Activated naive CD8-positive, alpha-beta T cell treated with anti-CD3 and anti-CD28 coated beads for 36 hours (primary cell): ENCODE measurements at places on chromosomes 16 and 17.

DNA sequence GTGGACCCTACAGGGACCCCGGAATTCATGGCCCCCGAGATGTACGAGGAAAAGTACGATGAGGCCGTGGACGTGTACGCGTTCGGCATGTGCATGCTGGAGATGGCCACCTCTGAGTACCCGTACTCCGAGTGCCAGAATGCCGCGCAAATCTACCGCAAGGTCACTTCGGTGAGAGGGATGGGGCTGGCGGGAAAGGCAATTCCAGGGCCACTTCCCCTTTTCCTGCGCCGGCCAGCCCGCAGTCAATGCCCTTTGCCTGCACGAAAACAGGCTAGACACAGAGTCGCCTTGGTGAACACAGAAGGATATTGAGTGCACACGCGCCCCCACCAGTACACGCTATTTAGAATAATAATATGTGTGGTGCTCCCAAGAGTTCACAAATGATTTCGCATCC is 4.0 kb downstream of the WNK4 start:
- no peak for DNase-seq

DNA sequence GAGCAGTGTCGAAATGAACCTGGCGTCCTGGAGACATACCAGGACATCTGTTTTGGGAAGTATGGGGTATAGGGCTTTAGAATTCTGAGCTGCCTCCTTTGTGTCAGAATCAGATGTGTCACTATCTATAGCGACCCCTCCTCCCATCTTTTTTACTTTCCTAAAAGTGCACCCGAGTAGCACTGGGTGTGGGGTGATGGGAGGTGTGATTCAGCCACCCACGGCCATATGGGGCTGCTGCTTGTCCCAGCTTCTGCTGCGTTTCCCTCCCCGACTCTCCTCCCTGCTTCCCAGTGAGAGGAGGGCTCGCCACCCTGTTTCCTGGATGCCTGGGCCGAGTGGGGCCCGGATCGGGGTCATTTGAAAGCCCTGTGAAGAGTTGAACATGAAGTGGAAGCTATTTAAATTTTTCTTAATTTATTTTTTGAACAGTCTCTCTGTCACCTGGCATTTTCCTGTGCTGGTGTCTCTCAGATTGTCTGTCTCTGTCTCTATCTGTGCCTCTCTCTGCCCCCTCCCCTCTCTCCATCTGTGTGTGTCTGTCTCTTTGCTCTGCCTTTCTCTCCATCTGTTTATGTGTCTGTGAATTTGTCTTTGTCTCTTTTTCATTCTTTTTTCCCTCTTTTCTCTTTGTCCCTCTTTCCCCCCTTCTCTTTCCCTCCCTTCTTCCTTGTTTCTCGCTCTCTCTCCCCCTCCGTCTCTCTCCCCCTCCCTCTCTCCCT is 638.8 kb upstream of the EEF2KMT start:
- DNase-seq, result no peak

DNA sequence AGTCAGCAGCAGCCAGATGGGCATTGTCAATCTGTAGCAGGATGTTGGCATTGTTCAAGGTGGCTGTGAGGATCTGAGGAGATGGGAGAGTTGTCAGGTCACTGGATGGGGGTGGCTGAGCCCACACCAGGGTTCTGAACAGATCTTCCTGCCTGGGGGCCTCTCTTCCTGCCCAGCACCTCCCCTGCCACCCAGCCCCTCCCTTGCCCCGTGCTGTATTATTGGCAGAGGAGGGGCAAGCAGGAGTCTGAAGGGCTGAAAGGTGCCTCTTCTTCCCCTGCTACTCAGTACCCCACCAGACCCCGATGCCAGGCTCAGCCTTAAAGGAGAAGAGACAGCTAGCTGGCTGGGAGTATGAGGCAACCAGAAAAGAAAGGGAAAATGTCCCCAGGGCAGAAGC is 93.0 kb downstream of the GOSR1 start:
- DNase-seq, result no peak

DNA sequence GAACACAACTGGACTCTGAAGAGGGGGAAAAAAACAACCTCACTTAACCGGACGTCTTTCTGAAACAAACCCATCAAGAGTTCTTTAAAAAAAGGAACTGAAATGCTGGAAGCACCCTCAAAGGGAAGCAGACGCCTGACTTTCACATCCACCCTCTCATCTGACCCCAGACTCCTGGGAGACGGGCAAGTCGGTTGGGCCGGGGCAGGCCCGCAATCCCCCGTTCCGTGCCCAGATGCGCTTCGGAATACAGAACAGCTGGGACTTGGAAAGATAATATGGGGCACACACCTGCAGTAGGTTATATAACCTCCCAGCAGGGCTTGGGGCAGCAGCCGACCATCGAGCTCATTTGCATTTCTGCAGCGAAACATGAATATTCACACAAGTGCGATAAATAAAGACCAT is 3.7 kb downstream of the ARHGAP27 start:
- no peak for DNase-seq

- no peak for DNase-seq
Observed at GRCh38 chr17:72671016-72671415, 421.5 kb downstream of the SLC39A11 start.

- no peak for DNase-seq
Observed at GRCh38 chr16:12425134-12425941, 378.3 kb downstream of the CPPED1 start.

- no peak for DNase-seq
Observed at GRCh38 chr17:45146592-45146889, 1.7 kb upstream of the HEXIM1 start.
